Left renal pelvis (tissue), 4 donors: ENCODE measurements at places on chromosomes 6 and 20.

DNA sequence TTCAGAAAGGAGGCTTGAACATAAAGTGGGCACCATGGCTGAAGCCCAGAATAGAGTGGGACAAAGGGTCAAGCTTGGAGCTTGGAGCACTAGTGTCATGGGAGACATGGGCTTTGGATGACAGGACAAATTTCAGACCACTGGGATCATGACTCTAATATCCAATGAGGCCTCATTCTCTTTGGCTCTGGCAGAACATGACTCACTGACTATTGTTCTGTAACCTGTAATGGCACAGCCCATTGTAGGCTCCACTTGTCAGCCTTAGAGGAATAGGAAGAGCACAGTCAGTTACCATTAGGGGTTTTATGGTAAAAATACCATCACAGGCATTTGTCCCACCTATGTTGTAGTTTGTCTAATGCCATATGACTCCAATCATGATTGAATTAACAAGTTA, 34.0 kb upstream of the MMS22L start:
- DNase-seq: no peak

DNA sequence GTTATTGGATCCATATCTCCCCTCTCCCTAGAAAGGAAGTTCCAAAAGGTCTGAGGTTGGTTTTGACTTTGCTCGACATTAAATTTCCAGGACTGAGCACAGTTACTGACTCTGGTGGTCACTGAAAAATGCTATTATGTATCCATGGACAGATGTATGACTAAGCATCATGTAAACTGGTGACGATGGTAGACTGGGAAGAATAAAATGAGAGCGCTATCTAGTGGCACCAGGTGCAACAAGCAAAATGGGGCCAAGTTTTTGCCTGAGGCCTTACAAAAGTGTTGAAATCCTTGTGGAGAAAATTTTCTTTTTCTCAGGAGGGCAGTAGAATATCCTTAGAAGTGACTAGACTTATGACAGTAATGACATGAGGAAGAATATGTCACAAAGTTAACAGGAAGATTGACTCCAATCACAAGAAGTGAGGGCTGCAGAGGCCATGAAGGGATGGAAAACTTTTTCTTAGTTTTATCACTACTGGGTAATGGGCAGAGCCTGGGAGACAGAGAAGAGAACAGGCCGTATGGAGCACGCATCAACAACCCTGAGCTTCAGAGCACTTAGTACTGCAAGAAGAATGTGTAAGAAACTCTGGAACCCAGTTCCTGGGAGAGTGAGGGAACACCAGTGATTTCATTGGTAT, 88.9 kb upstream of the ELOVL5 start:
- no peak for DNase-seq

DNA sequence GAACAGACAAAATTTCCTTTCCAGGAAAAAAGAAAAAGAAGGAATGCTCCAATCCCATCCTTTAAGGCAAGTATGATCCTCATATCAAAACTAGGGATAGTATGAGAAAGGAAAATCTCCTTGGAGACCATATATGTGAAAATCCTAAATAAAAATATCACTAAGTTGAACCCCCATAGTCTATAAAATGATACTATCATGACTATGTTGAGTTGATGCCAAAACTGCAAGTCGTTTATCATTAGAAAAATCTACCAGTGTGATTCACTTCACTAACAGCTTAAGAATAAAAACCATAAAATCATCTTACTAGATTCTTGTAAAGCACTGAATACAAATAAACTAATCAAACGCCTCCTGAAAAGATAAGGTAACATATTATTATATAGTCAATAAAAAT, 76.6 kb upstream of the STXBP5 start:
- DNase-seq: no peak

DNA sequence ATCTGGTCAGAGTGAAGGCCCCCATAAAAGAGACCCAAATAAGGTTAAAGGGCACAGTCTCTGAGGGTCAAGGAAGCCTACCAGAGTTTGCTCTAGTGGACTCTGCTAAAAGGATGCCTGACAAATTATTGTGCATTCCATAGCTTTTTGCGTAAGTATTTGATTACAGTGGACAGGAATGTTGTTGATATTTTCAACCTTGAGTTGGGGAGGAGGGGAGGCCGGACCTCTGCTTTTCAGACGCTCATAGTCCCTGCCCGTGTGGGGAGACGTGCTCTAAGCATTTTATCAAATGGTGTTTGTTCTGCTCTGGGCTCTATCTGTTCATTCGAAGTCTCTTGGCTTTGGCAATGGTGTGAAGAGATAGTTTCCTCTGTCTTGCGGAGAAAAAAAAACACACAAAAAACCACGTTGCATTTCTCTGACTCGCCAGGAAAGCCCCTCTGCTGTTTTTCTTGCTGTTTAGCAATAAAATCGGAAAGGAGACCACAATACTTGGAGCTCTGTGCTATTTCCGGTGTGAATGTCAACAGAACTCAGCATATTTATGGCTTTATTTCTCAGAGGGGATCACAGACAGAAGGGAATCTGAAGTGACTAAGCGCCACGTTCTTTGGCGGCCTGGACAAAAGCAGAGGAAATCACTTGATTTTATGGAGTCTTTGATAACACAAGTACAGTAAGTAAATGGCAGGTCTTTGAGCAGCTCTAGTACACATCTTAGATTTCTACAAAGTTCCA, 159.8 kb downstream of the ZFP64 start:
- DNase-seq: peak; percentile 31

DNA sequence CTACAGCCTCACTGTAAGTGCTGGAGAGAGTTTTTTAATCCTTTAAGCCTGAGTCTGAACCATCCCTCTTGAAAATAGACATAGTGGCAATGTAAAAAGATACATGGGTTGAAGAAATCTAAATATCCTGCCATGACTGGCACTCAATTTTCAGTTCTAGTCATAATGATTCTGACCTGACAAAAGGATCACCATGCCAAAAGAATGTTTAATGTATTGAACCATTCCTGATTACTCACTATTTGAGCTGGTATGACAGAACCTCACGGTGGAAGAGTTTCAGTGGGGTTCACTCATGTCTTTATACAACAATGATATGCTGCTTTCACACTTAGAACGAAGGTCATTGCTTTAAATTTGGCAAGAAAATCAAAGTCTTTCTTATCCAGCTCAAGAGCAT, 93.4 kb downstream of the HIVEP2 start:
- DNase-seq: no peak

DNA sequence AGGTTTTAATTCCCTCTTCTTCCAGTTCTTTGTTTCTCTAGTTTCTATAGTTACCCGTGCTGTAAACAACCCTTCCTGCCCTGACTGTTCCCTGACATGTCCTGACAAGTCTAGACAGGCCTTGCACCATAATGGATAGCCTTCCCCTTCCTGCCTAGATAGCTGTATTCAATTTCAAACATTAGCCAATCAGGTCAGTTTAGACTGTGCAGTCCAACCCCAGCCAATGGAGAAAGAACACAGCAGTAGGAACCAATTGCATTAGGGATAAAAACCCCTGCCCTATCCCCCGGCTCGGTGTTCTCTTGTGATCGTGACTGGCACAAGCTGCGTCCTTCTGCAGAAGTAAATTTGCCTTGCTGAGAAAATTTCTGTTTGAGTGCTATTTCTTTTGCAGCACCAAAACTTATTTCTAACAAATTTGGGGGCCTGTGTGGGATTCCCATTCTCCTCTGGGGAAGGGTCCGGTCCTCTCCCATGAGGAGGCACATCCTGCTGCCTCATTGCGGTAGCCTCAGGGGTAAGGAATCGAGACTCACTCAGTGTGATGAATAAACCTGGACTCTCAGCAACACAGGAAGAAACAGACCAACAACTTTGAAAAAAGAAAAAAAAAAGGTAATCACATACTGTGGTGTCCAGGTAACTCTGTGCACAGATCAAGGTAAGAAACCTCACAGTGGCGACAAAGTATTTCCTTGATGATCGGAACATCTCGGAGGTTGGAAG, 248.7 kb upstream of the ECI2 start:
- DNase-seq: no peak

DNA sequence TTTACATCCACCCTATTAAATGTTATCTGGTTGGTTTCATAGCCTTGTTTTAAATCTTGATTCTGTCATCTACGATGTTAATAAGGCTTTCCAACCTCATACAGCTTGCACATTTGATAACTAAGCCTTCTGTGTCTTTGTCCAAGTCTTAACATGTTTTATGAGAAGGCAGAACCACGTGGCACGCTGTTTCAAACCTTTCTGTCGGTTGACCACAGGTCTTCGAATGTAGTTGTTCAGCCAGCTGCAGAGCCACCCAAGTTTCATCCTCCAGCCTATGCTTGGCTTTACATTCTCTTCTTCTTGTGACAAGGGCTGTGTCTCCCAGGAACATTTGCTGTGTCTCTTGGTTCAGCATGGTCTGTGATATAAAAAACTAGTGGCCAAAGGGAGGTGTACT, 15.7 kb upstream of the SGK2 start:
- no peak for DNase-seq

DNA sequence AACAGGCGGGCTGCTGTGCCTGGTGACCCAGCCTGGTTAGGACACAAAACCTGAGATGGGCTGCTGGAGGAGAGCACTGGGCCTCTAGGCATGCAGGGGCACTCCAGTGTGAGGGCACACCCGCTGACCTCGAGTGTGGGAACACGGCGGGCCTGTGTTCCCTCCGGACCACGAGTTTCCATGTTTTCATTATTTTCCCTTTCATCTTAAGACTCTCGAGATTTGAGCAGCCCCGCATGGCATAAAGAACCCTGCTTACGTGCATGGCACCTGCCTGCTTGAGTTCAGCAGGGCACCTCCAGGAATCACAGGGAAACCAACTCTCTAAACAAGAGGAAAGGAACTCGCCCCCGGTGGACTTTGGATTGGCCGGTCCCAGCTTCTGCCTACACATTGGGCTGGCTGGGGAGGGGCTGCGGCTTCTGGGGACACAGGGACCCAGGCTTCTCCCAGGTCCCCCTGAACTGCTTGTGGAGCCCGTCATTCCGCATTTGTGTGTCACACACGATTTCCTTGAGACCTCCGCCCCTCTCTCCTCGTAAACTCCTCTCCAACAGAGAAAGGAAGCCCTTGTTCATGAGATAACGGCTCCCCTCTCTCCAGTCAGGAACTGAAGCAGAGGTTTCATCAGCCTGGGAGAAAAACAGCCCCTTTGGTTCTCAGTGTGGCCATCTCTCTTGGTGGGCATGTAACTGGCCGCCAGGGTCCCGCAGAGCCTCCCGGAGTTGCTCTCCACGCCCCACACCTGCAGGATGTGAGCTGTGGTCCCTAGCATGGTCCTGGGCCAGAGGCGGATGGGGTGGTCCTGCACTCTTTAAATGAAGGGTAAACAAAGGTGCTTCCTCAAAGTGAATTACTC, 181.8 kb downstream of the TTLL2 start:
- DNase-seq: no peak

- DNase-seq: no peak
Observed at GRCh38 chr6:148891405-148891783, 144.6 kb downstream of the UST start.

DNA sequence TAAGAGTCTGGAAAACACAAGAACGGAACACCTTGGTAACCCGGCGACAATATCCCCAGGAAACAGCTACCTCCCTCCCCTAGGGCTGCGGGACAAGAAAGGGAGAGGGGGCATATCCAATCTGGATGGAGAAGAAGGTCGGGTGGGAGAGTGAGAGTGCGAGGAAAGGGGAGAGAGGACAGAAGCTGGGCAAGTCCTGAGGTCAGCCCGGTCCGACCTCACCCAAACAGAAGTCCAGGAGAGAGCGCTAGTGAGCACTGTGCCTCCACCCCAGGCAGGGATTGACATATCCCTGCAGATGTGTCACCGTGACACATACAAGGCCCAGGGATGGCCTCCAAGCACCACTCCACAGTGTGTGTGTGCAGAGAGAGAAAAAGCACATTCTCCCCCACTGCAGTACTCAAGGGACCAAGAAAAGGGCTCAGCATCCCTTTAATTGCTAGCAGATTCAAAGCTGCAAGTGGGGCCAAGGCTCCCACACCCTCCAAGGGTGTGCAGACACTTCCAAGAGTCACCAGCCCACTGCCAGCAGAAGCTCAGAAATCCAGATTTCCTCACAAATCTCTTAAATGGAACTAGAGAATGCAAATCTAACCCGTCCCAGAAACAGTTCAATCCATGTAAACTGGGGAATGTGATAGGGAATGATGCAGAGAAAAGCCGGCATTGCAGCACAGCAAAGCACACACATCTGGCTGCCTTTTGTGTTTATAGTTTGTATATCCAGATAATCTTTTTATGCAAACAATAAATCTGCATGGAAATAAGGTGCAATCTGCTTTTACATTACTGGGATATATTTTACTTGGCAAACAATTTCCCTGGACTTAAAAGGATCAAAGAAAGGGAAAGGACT, 3.1 kb downstream of the PXDC1 start:
- no peak for DNase-seq

- no peak for DNase-seq
Observed at GRCh38 chr20:32509639-32510066, 75.5 kb downstream of the NOL4L start.

DNA sequence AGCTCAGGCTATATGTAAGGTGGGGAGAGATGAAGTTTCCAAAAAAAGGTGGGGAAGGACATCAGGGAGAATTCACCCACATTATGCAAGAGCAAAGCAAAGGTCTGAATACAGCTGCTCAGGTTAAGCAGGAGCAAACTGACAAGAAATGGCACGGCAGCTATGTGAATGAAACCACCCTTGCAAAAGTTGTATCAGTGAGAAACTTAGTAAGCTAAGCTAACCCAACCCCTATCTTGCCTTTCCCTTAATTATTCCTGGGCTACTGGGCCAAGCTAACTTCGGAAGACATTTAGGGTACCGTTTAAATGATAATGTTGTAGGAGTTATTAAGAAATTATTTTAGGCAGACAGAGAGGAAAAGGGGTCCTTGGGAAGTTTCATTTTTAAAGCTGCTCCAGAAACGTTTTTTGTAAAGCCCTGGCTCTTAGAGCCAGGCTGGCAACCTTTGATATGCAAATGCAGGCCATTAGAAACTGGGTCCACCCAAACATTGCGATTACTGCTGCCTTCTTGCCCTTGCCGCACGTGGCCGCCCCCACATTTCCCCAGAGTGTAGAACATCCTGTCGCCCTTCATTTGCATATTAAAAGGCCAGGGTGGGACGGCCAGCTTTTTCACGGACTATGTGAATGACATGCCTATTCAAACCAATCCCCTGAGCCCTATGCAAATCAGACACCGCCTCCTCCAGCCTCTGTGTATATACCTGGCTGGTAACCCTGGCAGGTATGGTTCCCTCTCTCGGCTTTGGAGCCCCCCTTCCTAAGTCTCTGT, 60.5 kb upstream of the SAMD5 start:
- DNase-seq: no peak

DNA sequence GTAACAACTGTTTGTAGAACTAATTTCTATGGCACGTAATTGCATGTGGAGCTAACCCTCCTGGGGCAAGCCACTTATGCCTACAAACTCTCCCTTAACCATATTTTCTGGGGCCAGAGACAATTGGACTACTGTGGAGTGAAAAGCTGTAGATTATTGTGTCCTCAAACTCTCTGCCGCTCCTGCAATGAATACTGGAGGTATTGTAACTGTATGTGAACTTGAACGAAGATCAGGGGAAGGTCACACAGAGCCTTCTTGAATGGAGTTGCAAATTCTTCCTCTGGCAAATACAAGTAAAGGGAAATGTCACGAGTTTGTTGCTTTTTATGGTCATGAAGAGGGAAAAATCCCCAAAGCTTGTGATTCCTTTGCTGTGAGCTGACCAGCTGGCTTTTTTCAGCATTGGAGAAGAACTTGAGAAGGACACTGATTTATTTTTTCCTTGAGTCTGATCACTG, 18.2 kb downstream of the AKAP12 start:
- DNase-seq: no peak

- DNase-seq: no peak
Observed at GRCh38 chr20:51276296-51276695, 253.4 kb upstream of the KCNG1 start.

- DNase-seq: no peak
Observed at GRCh38 chr6:144745439-144745838, 460.3 kb downstream of the UTRN start.

- no peak for DNase-seq
Observed at GRCh38 chr20:4897600-4897999, 103.7 kb downstream of the SLC23A2 start.
